KBM-7 (cell line): ENCODE measurements at places on chromosomes 5 and 9.
A peak's percentile ranks its signal among the peaks of the same experiment; 100 is the strongest.

DNA sequence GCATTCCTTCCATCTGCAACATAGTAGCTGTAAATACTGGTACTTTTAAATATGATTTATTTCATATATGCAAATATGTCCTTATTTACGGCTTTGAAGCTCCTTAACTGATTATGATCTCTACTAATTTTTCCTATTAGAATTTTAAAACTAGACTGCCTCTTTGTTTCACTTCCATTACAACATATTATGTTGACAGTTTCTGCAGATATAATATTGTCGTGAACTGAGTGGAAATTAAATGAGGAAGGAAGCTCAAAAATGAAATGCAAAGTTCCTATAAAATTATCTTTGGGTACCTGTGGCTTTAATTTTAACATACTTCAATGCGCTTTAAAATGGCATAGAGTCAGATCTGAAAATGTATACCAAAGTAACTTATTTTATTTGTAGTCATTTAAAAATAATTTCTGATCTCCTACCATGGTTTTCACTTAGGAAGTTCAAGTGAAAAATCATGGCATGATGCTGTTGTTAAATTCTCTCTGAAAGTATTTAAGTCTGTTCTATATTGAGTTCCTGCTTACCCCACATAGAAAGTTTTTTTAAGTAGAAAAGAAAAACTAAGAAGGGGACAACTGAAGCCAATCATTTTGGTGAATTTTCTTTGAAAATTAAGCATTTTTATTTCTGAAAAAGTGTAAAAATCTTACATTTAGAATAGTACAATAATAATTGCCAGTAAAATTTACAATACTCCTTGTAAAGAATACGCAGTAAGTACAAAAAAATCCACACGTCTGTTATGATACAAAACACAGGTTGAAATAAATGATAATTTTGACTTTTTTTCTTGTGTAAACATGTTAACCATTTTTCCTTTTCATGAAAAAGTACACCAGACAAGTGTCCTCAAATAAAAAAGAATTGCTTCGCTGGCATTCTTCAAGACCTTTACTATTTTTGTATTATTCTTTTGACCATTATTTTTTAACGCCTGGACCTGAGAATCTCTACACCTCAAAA is 2.6 kb downstream of the FOXD1 start:
- DNase-seq = no peak

- no peak for DNase-seq
Observed at GRCh38 chr5:143442385-143442784, 38.9 kb upstream of the NR3C1 start.

- peak; percentile 28 for DNase-seq
Observed at GRCh38 chr5:59506285-59506877, 387.1 kb downstream of the PDE4D start.

DNA sequence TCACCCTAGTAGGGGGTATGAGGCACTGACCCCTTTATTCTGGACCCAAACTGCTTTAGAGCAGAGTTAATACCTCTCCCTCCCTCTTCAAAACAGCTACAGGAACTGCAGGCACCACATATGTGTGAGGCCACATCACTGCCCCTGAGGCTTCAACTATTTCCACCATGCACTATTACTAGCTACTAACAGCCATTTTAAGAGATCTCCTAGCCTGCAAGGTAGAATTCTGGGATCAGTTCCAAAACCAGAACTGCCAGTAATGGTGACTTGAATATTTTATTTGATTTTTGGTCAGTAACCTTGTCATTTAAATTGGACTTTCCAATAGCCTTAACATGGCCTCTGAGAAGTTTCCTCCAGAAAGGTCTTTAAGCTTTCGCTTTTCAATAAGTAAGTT is 55.3 kb upstream of the FSD1L start:
- DNase-seq = no peak

GRCh38 chr5:141484310-141484640 is 555 bp upstream of the PCDHGC4 start:
- no peak for DNase-seq

DNA sequence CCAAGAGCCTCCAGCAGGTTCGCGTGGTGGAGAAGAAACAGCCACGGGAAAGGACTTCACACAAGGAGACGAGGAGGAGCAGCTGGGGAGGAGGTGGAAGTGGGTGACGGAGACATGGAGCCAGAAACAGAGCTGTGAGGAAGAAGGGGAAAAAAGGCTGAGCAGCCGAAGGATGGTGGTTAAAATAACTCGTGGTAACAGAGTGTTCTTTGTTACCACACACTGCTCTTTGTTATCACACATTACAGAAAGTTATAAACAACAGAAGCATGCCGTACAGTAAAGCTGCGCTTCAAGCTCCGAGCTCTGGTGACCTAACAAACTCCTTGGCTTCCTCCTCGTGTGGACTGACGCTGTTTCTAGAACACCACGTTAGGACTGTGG is 215.4 kb downstream of the GLIS3 start:
- no peak for DNase-seq

DNA sequence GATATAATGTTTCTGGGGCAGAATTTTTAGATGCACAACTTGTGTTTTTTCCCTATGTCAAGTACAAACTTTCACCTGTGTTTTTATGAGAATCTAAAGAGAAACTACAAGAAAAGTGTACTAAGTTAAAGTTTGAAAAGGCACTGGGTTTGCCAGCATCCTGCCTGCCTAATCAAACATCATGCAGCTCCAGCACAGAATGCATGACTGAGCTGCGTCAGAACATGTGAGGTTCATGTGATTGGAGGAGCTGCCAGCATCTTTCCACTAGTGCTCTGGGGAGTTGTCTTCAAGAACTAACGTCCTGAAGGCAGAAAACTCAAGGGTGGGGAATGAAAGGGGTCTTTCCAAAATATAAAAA is 46.1 kb upstream of the RIC1 start:
- no peak for DNase-seq

DNA sequence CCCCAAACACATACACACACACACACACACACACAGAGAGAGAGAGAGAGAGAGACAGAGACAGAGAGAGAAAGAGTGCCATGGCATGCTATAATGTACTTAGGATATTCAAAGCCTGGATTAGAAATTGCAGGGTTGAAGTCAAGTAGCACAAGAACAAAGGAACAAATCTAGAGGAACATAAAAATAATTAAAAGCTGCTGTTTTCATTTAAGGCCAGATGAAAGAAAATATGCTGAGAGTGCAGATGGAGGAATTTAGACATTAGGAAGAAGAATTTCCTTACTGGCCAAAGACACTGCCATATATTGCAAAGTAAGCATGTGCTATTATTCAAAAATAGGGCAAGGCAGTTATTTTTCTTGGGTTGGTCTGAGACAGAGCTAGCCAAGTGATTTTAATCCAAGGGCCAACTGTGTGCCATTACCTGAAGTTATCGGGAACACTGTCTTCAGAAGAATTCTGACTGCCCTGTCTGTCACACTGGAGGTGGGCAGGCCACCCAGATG is 31.7 kb downstream of the HSD17B3 start:
- DNase-seq = no peak

DNA sequence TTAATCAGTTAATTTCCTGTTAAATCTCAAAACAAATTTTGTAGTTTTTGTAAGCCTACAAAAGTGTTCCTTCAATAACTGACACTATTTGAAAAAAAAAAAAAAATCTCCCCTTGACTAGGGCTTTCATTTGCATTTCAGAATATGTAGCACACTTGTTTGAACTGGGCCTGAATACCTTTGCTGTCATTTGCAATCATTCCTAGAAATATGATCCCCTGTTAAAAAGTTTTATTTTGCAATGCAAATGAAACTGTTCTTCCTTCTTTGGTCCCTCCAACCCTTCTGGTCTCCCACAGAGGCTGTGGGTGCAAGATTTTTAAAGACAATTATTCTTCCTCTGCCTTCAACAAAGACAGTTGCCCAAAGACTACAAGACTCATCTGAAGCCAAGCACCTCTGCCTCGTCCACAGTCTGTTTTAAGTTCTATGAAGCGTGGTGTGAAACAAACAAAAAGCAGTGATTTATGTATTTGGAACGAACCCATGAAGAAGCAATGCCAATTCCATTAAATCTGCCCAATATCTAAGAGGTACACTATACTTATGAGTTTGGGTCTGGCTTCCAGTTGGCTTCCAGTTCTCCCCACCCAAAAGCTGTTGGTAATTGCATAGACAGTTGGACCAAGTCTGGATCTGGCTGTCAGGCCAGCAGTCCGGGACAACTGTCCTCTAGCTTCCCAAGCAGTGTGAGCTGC is 66.1 kb downstream of the CFAP90 start:
- DNase-seq = no peak

DNA sequence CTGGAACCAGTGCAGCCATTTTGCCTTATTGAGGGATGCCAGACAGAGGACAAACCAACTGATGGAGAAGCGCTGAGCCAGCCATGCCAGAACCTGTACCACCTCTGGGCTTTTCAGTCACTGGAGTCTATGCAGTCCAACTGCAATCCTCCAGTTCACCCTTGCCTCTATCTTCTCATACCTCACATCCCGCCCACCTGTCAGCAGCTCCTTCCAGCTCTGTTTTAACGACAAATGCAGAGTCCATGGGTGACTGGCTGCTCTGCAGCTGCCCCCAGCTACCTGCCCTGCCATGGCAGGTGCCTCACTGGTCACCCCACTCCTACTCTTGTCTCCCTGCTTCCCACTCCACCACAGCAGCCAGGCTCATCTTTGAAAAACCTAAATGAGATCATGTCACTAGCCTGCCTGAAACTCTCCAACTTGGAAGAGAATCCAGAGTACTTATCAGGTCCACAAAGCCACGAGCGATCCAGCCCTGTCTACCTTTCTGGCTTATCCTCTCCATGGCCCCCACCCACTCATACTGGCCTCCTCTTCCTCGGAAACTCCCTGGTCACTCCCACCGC is 14.0 kb upstream of the ACSL6 start:
- DNase-seq = no peak

GRCh38 chr5:112706446-112707016 is 31.2 kb upstream of the APC start:
- DNase-seq = no peak

DNA sequence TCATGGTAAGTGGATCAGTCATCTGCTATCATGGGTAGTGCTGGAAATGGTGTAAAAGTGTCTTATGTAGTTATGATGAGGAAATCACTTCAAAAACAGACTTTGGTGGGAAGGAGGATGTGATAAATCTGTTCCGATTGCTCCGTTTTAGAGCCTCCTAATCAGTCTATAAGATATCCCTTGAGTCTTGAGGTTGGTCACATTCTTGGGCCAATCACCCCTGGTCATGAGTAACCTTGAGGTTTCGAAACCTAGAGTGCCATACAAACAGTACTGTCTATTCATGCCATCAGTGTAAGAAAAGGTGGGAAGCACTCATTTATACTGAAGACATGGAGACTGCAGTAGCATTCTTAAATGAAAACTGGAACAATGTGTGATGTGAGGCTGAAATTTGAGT is 45.8 kb downstream of the LRRTM2 start:
- no peak for DNase-seq

DNA sequence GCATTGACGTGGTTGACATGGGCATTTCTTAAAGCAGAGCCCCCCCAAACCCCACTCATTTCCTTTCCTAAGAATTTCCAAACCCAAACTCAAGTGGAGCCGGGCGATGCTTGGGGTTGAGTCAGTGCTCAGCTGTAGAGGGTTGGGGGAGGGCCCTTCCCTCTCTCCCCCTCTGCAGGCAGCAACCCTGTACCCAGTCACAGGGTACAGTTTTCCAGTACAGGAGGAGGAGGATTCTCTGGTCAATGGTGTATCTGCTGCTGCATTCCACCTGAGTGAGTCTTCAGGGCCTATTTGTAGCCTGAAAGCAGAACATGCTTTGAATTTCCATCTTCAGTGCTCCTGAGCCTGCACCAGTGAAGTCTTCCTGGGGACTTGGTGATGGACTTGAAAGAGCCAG is 55.8 kb downstream of the ENTREP1 start:
- DNase-seq = no peak

- DNase-seq = no peak
Observed at GRCh38 chr9:32707326-32707725, 71.9 kb upstream of the TAF1L start.

DNA sequence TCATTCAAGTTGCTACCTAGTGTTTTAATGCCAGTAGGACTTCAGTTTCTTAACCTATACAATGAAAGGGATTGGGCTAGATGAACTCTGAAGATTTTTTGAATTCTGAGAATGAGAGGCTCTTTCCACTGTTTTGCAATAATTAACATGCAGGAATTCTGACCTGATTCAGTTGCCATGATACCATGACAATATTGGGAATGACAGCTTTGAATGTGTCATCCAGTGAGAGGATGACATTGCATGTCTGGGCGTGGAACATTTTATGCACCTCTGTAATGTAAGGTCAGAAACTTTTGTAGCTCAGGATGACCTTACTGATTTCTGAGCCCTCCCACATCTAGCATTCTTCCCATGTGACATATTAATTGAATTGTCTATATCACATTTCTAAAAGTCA is 30.6 kb upstream of the SPINK5 start:
- no peak for DNase-seq

DNA sequence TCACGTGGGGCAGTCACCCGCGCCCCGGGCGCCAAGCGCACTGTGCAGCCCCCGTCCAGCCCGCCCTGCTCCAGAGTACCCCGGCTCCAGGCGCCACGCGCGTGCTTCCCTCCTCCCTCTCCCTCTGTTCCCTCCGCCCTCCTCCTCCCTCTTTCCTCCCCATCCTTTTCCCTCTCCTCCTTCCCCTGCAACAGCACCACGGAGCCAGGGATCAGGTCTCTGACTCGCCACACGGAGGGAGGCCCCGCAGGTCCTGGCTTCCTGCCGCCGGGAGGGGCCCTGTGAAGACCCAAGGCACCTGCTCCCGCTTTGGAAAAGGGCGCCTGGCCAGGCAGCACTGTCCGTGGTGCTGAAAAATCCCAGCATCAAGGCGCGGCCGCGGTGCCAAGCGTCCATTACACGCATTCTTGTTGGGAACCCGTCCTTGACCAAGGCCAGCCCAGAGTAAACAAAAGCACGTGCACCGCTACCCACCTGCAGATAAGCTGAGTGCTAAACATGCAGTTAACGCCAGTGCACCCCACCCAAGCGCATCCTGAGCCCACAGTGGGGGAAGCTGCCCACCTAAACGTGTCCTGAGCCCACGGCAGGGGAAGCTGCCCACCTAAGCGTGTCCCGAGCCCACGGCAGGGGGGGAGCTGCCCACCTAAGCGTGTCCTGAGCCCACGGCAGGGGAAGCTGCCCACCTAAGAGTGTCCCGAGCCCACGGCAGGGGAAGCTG is 21.7 kb downstream of the SLC6A18 start:
- no peak for DNase-seq

- no peak for DNase-seq
Observed at GRCh38 chr9:136821826-136822544, 14.2 kb downstream of the RABL6 start.

- DNase-seq = no peak
Observed at GRCh38 chr5:122327110-122327509, 15.1 kb downstream of the SNCAIP start.

- DNase-seq = no peak
Observed at GRCh38 chr9:20048437-20048836, 259.6 kb upstream of the SLC24A2 start.

GRCh38 chr5:157245886-157246285 is 20.0 kb upstream of the CYFIP2 start:
- no peak for DNase-seq
